ENCODE measurements at places on chromosomes 13 and 19. TPM values are rescaled to one million over a fixed set of nuclear protein-coding genes. Genes with fewer than 3 reads are reported as not detected.

The CYP2S1 gene
- total RNA-seq: 1.1 TPM

The DENND1C gene
- total RNA-seq: 5.5 TPM

The GAPDHS gene
- not detected for total RNA-seq

The PGLYRP1 gene
- total RNA-seq: 3.2 TPM

The ZNF253 gene
- total RNA-seq: 10.5 TPM

The ZNF256 gene
- total RNA-seq: 6.5 TPM

The PRTN3 gene
- 0.71 TPM for total RNA-seq

The VSTM1 gene
- 0.76 TPM for total RNA-seq

The TUBA3C gene
- total RNA-seq: not detected

The C19orf25 gene
- 22.1 TPM for total RNA-seq

The NLRP7 gene
- not detected for total RNA-seq

The KL gene
- 7.4 TPM for total RNA-seq

The MBD3L2 gene
- total RNA-seq: not detected

The APOC4 gene
- not detected for total RNA-seq

The LRRC63 gene
- total RNA-seq: 0.49 TPM

The PRKCSH gene
- total RNA-seq: 190 TPM

The TNFRSF19 gene
- 25.9 TPM for total RNA-seq

The OR4F17 gene
- total RNA-seq: not detected

The PEG3 gene
- total RNA-seq: 14.4 TPM

The ZNF296 gene
- total RNA-seq: 0.45 TPM

The ERICH6B gene
- total RNA-seq: not detected

The DCT gene
- 0.94 TPM for total RNA-seq

The SSC5D gene
- 13.5 TPM for total RNA-seq

The ELSPBP1 gene
- not detected for total RNA-seq

The SERPINE3 gene
- 0.31 TPM for total RNA-seq

The ADGRE2 gene
- total RNA-seq: 4.9 TPM

The PIN1 gene
- 54.6 TPM for total RNA-seq

The SLC6A16 gene
- total RNA-seq: 5.6 TPM

The SLC1A6 gene
- total RNA-seq: not detected

The LILRA1 gene
- total RNA-seq: 2.3 TPM

The RASIP1 gene
- total RNA-seq: 28.0 TPM

The FBN3 gene
- 0.85 TPM for total RNA-seq

The RFPL4AL1 gene
- not detected for total RNA-seq

The REEP6 gene
- 3.9 TPM for total RNA-seq

The SMARCA4 gene
- 77.8 TPM for total RNA-seq

The RGCC gene
- total RNA-seq: 138 TPM

The KCNRG gene
- 0.45 TPM for total RNA-seq

The MEDAG gene
- 73.2 TPM for total RNA-seq

The CYP4F2 gene
- total RNA-seq: not detected

The PKN1 gene
- 116 TPM for total RNA-seq

The HRC gene
- 5.1 TPM for total RNA-seq

The ZNF799 gene
- total RNA-seq: 7.4 TPM

Data from sciatic nerve (tissue), 2 donors.